CD8-positive, alpha-beta memory T cell (primary cell): ENCODE measurements at places on chromosomes 3 and 15. TPM values are rescaled to one million over a fixed set of nuclear protein-coding genes. Genes with fewer than 3 reads are reported as not detected.

The PPP2R3A gene
- 0.18 TPM for polyA plus RNA-seq

The CASR gene
- not detected for polyA plus RNA-seq

The SAXO2 gene
- polyA plus RNA-seq = 1.9 TPM

The LRIG1 gene
- 47.9 TPM for polyA plus RNA-seq

The SLC15A2 gene
- polyA plus RNA-seq = 0.15 TPM

The LPCAT4 gene
- polyA plus RNA-seq = 17.4 TPM

The HTR3E gene
- not detected for polyA plus RNA-seq

The CMTM8 gene
- 3.3 TPM for polyA plus RNA-seq
